IMR-90 (cell line): ENCODE measurements at places on chromosomes 13 and 19. TPM values are rescaled to one million over a fixed set of nuclear protein-coding genes. Genes with fewer than 3 reads are reported as not detected.

NOTCH3 gene
- 5.9 and 7.2 TPM in 2 replicates for total RNA-seq

TNFSF9 gene
- not detected in 2 replicates for total RNA-seq

OR4F17 gene
- not detected in 2 replicates for total RNA-seq

CCDC70 gene
- not detected in 2 replicates for total RNA-seq

DNA sequence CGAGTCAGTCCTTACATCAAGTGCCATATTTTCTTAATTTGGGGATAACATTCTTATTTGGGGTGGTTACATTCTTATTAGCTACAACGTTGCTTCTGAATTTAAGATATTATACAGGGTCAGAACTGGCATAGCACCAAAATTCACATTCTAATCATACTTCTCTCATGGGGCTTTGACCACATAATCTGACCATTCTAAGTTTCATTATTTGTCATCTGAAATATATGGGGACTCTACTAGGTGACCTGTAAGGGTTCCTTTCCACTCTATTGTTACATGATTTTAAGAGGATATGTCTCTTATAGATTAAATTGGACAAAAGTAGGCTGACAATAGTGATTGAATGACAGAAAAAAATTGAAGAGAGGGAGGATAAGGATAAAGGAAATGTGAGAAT is 536.5 kb downstream of the KCTD12 start:
- no peak overlapping the region for H3K27ac ChIP-seq
- DNase-seq: no peak
- no peaks in the 10 kb centered on the region; the same call in 1 of the 2 replicates for H3K4me1 ChIP-seq
- no peak overlapping the region for H3K4me3 ChIP-seq

DNA sequence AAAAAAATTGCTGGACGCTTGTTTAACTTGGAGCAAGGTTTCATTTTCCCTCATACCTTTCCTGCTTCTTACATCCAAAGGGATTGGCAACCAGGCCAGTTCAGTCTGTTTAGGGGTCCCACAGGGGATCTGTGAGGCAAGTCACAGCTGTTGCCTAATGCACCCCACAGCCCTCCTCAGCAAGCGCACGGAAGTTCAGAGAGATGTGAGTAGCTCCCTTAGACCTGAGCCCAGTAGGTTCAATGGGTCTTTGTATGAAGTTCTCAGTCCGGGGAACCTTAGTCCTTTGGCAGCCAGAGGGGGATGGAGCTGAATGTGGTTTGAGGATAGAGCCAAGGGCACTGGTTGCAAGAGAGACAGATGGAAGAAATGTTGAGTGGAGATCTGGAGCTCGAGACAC is 13.0 kb downstream of the SAMD4B start:
- H3K27ac ChIP-seq: no peak overlapping the region
- no peaks in the 10 kb centered on the region for H3K4me1 ChIP-seq
- no peak for DNase-seq
- no peak overlapping the region for H3K4me3 ChIP-seq
- H3K27me3 ChIP-seq: no peaks in the 10 kb centered on the region
- H3K36me3 ChIP-seq: peaks cover 67% of the 10 kb centered on the region

- no peak for DNase-seq
- no peaks in the 10 kb centered on the region for H3K27me3 ChIP-seq
- no peaks in the 10 kb centered on the region for H3K4me1 ChIP-seq
- H3K36me3 ChIP-seq: no peaks in the 10 kb centered on the region
- H3K4me3 ChIP-seq: no peak overlapping the region
Measured at GRCh38 chr19:6671960-6672359, 2.0 kb upstream of the TNFSF14 start.

DNA sequence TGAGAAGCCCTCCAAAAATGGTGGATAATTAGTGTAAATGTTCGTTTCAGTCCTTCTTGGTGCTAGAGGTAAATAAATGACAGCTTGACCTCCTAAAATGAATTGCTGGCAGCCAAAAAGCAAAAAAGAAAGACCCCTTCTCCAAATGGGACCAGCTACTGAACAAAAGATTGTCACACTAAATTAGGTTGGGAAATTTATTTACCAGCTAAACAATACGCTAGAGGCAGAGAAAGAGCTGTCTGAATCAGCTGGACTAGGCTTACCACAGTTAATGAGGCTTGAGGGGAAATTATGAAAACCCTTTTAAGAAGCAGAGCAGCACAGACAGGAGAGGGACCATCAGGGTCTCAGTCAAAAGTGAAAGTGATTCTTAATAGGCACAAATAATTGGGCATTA is 498.9 kb downstream of the SUCLA2 start:
- H3K36me3 ChIP-seq: no peaks in the 10 kb centered on the region
- H3K27me3 ChIP-seq: no peaks in the 10 kb centered on the region
- DNase-seq: no peak

DNA sequence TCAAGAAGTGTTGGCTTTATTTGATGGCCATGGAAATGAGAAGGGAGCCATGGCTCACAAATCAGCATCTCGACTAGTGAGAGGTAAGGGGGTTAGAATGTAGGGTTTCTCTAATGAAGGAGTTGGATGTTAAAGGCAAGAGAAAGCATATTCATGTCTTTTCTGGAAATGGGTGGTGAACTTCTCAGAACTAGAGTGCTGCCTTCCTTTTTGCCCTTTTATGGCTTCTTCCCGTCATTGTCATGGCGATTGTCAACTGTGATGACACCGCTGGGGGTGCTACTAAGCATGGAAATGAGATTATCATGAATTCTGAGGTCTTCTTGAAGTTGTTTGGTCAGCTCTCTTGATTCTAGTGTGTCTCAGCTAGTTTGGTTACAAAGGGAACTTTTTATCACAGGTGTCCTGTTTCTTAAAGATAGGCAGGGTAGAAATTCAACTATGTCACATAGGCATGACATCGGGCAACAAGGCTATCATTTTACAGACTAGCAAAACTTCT is 180.4 kb downstream of the LIG4 start:
- H3K4me3 ChIP-seq: no peak overlapping the region
- no peak overlapping the region for H3K27ac ChIP-seq
- no peaks in the 10 kb centered on the region for H3K36me3 ChIP-seq

DNA sequence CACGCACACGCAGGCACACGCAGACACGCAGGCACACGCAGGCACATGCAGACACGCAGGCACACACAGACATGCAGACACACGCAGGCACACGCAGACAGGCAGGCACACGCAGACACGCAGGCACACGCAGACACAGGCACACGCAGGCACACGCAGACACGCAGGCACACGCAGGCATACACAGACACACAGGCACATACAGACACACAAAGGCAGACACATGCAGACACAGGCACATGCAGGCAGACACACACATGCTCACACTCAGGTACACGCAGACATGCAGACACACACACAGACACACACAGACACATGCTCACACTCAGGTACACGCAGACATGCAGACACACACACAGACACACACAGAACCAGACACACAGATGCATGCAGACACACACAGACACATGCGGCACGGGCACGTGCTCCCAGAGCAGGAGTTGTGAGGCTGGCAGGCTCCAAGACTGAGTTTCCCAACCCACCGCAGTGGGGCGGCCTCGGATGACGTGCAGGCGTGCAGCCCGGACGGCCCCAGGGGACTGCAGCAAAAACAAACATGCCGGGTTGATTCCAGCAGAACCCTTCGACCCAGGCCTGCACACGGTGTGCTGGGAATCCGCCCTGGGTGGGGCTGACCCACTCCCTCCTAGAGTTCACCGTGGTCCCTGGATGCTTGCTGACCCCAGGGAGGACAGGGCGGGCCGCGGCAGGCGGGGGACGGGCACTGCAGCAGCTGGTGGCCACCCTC is 100.0 kb downstream of the GADD45B start:
- peak overlapping the region; percentile 30; the same call in 1 of the 2 replicates for H3K27ac ChIP-seq
- no peak overlapping the region for H3K4me3 ChIP-seq
- H3K36me3 ChIP-seq: no peaks in the 10 kb centered on the region
- H3K27me3 ChIP-seq: no peaks in the 10 kb centered on the region
- peaks cover 15% of the 10 kb centered on the region for H3K4me1 ChIP-seq

- no peaks in the 10 kb centered on the region for H3K27me3 ChIP-seq
- peaks cover 60% of the 10 kb centered on the region for H3K36me3 ChIP-seq
- H3K4me1 ChIP-seq: no peaks in the 10 kb centered on the region
- no peak for DNase-seq
- no peak overlapping the region for H3K27ac ChIP-seq
Measured at GRCh38 chr19:46775642-46776258, 12.6 kb downstream of the SLC1A5 start.

GRCh38 chr13:97221466-97221865 is 667 bp upstream of the MBNL2 start:
- H3K36me3 ChIP-seq: no peaks in the 10 kb centered on the region
- H3K4me3 ChIP-seq: no peak overlapping the region
- no peak overlapping the region for H3K27ac ChIP-seq

DNA sequence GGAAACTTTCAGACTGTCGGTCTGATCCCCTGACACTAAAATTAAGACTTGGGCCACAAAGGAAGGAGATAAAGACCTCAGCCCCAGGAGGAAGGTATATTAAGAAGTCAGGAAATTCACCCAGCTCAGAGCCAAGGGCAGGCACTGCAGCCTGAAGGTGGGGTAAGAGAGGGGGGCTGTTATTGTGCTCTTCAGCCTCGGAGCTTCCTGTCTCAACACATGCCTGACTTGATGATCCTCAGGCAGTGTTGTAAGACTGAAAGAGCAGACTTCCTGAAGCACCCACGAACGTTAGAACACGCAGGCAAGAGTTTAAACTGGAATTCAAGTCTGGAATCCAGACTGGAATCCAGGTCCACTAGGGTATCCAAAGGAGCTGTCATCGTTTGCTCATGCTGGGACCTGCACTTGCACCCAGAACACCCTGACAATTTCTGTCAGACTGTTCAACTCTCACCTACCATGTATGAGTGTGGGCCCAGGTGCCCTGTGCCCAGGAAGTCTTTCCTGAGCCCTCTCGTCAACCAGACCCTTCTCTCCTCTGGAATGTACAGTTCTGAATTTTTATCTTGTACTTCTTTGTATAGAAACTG is 10.7 kb upstream of the FLT1 start:
- peaks cover 1% of the 10 kb centered on the region; the same call in 1 of the 2 replicates for H3K27me3 ChIP-seq
- peaks cover 7% of the 10 kb centered on the region for H3K4me1 ChIP-seq
- no peaks in the 10 kb centered on the region for H3K36me3 ChIP-seq
- no peak for DNase-seq
- no peak overlapping the region for H3K27ac ChIP-seq

- no peaks in the 10 kb centered on the region for H3K4me1 ChIP-seq
- DNase-seq: no peak
- no peaks in the 10 kb centered on the region for H3K27me3 ChIP-seq
- H3K4me3 ChIP-seq: no peak overlapping the region
- H3K27ac ChIP-seq: no peak overlapping the region
- peaks cover 47% of the 10 kb centered on the region for H3K36me3 ChIP-seq
Measured at GRCh38 chr19:40241809-40242384, 15.4 kb upstream of the CCNP start.
